ENCODE measurements at places on chromosomes 2 and 18.

GRCh38 chr2:223316342-223316741 is 264.4 kb downstream of the KCNE4 start:
- DNase-seq = no peak

DNA sequence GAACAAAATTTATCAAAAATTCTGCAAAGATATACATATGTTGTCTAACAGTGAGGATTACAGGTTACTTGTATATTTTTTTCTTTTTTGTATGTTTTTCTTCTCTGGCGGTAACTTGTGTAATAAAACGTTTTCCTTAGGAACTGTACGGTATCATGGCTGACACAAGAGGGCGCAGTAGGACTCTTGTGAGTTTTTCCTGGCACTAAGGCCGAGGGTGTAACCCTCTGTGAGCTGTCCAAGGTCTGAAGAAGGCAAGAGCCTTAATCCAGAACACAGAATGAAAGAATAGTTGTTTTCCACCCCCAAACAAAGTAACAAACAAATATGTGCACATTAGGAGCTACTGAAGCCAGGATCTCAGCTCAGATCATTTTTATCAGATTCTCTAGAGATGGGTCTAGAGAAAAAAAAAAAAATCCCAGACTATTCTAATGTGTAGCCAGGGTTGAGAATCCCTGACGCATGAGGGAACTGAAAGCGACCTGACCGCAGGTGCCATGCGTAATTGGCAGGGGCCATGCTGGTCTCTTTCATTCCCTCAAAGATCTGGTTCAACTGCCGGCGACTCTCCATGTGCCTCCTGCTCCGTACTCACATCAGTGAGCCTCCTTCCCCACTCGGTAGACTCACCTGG is 27.0 kb downstream of the TMEM200C start:
- DNase-seq = no peak

- DNase-seq = no peak
Measured at GRCh38 chr2:164869420-164869772, 27.8 kb upstream of the COBLL1 start.

DNA sequence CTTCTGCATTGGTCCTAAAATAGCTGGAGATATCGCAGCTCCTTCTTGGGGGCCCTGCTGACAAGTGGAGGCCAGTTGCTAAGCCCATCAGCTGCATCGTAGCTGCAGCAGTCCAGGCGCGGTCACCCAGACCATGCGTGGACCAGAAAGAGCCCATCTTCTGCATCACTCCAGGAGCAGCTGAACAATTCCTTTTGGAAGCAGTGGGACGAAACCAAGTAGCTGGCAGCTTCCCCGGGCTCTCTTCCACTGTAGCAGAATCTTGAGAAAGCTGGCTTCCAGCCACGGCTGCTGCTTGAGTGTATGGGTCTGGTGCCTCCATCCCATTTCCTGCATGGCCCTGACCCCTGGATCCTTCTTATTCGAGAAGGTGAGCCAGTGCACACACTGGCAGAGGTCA is 22.2 kb upstream of the CAB39 start:
- DNase-seq = no peak

DNA sequence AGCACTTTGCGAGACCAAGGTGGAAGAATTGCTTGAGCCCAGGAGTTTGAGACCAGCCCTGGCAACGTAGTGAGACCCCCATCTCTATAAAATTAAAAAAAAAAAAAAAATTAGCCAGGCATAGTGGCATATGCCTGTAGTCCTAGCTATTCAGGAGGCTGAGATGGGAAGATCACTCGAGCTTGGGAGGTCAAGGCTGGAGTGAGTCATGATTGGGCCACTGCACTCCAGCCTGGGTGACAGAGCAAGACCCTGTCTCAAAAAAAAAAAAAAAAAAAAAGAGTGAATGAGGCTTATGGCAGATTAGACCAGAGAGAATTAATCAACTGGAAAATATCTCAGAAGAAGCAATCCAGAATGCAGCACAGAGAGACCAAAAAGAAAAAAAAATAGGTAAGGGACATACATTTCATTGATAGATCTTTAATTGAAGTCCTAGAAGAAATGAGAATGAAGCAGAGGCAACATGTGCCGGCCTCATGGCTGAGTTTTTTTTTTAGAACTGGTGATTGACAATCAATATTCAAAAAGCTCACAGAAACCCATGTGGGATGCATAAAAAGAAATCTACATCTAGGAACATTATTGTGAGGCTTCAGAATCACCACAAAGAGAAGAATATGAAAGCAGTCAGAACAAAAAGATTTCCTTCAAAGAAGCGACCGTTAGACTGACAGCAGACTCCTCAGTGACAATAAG is 32.2 kb upstream of the ELAC1 start:
- DNase-seq = no peak

DNA sequence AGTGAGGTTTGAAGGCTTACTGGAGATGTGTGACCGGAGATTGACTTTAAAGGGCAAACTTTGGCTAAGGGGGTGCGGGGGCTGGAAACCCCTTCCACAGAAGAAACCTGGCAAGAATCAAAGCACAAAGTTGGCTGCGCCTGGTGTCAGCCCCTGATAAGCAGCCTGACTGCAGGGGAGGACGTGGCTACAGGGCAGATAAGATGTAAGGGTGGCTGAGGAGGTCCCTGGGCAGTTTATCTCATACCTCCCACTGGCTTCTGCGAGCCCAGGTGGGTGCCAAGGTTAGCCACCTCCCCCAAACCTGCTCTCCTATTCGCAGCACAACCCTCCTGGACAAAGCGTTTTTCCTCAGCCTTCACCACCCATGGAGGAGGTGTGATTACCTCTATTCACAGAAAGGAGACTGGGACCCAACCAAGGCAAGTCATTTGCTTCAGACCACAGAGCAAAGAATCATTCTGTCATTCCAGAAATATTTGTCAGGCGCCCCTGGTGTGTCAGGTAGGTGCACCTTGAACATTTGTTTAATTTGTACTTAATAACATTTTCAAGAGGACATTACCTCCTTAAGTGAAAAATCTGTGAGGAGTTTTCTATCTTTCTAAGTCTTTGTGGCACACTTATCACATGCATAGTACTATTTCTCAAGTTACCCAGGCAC is 73.1 kb upstream of the IL1R1 start:
- DNase-seq = no peak

- no peak for DNase-seq
Measured at GRCh38 chr2:59177748-59178147, 936.6 kb upstream of the FANCL start.

DNA sequence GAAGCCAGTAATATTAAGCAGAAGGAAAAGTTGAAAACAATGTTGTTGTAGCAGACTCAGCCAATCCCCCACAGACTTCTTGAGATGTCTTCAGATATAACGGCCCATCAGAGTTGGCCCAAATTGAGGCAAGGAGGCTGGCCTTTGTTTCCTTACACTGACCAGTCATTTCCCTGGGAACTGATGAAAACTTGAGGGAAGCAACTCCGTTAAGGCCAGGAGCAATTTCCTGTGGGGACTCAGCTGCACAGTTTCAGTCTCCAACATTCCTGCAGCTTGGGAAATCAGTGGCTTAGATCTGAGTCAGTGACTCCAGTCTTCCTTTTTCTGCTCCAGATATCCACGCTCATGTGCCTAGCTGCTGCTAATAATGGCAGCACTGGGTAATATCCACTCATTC is 75.7 kb downstream of the FTCDNL1 start:
- no peak for DNase-seq

DNA sequence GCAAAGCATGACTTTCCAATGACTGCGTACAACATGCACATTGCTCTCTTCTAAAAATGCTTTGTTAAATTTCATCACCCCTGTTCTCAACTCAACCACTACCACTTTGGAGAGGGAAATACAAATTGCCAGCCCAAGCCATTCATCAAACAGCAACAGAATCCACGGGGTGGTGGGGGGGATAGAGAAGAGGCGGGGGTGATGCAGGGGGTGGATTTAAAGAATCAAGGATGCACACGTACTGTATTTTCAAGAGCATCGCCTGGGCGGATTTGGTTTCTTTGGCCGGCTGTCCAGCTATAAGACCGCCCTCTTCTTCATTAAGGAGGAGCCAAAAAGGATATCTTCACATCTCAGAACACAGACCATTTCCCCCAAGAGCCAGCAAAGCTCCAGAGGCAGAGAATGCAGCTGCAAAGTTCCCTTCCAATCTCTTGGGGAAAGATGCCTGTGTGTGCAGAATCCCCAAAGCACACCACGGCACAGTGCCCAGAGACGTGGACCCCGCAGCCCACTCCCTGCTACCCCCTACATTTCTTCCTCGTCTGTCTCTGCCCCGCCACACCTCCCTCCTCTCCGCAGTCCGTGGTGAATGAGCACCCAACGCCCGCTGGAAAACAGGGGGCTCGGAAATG is 977 bp downstream of the SLC8A1 start:
- no peak for DNase-seq

- DNase-seq = no peak
Measured at GRCh38 chr18:39805218-39805617, 2149.8 kb upstream of the PIK3C3 start.
